ENCODE measurements at places on chromosomes 2 and 18. TPM values are rescaled to one million over a fixed set of nuclear protein-coding genes. Genes with fewer than 3 reads are reported as not detected.
A peak's percentile ranks its signal among the peaks of the same experiment; 100 is the strongest.

DNA sequence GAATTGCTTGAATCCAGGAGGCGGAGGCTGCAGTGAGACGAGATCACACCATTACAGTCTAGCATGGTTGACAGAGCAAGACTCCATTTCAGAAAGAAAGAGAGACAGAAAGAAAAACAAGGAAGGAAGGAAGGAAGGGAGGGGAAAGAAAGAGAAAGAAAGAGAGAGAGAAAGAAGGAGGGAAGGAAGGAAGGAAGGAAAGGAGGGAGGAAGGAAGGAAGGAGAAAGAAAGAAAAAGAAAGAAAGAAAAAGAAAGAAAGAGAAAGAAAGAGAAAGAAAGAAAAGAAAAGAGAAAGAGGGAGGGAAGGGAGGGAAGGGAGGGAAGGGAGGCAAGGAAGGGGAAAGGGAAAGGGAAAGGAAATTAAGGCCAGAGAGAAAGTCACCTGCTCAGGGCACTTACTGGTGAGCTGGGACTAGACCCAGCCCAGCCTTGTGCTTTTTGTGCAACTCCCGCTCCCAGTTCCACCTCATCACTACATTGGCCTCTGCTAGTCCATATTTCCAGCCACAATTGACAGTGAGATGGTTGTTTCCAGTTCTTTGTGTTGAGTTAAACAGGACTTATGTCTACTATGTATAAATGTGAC is 35.7 kb downstream of the MOGAT1 start:
- no peak for DNase-seq

- DNase-seq = no peak
These were observed 18.0 kb upstream of the ARHGAP28 start for GRCh38 chr18:6711467-6711866.

Gene OSBPL1A
- total RNA-seq = 22.6 TPM

GRCh38 chr2:68196120-68196716 is 38.5 kb downstream of the PNO1 start:
- DNase-seq = peak; percentile 24

DNA sequence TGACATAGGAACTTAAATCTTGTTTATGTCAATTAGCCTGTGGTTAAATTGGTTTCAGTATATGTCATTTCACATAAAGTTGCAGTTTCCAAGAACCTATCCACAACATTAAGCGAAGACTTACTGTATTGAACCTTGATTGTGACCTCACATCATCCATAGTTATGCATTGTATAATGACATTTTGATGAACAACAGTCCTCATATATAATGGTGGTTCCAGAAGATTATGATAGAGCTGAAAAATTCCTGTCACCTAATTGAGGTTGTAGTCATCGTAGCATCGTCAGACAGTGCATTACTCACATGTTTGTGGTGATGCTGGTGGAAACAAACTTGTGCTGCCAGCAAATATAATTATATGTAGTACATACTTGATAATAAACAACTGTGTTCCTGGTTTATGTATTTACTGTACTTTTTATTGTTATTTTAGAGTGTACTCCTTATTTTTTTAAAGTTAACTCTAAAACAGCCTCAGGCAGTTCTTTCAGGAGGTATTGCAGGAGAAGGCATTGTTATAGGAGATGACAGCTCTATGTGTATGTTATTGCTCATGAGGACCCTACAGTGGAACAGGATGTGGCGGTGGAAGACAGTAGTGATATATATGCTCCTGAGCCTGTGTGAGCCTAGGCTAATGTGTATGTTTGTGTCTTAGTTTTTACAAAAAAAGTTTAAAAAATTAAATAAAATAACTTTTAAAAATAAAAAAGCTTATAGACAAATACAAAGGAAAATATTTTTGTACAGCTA is 56.6 kb downstream of the UBE2E3 start:
- DNase-seq = peak; percentile 83

DNA sequence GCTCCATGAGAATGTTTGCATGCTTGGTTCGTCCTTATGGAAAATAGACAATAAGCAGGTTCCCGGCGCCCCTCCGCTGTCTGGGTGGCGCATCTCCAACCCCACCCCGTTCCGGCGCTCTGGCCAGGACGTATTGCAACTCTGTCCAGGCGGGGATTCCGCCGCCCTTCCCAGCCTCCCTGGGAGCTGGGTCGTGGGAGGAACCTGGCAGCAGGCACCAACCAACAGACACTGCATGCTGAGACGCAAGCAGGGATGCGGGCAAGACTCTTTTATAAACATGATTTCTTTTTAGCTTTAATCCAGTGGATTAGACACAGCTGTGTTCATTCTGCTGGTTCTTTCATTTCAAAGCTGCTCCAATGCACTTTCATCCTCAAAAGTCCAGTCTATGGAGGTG is 240.2 kb downstream of the SH3BP4 start:
- DNase-seq = no peak

Measured in bronchial epithelial cell (primary cell).